Calu3 (cell line): ENCODE measurements at places on chromosomes 2 and 18.

DNA sequence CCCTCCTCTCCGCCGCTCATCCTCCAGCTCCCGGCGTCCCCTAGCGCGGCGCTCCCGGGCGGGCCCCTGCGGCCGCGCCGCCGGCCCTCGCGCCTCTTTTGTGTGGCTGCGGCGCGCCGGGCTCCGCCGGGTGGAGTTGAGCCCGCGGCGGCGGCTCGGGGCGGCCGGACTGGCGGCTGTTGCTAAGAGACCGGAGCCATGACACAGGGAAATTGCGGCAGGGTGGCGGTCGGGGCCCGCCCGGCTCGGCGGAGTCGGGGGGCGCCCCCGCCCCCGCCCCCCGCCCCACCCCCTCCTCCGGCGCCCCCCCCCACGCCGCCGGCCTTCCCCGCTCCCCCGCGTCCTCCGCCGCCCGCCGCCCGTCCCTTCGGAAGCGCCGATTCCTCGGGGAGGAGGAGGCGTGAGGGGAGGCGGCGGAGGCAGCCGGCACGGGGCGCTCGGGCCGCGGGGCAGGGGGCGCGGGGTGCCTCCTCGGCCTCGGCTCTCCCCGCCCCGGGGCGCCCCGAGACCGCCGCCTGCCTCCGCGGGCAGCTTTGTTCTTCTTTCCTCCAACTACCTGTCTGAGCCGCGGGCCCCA, at the start of gene TMEM200C:
TMEM200C (minus strand) TSS at position 224 of the 577 bp plus-strand sequence. CDS start 3,459 bp downstream, outside the sequence.
- H3K4me1 ChIP-seq, result peaks cover 7% of the 10 kb centered on the region
- H3K27ac ChIP-seq, result no peak within 1 kb of the TSS
- no peak for DNase-seq
- no peaks in the 10 kb centered on the region for H3K36me3 ChIP-seq
- peaks cover 15% of the 10 kb centered on the region for H3K27me3 ChIP-seq

- no peak for DNase-seq
- H3K4me1 ChIP-seq, result peaks cover 19% of the 10 kb centered on the region
- H3K36me3 ChIP-seq, result no peaks in the 10 kb centered on the region
- H3K27ac ChIP-seq, result peak overlapping the region; percentile 61
- no peaks in the 10 kb centered on the region for H3K27me3 ChIP-seq
Observed at GRCh38 chr18:4004183-4004829, 450.8 kb downstream of the DLGAP1 start.

DNA sequence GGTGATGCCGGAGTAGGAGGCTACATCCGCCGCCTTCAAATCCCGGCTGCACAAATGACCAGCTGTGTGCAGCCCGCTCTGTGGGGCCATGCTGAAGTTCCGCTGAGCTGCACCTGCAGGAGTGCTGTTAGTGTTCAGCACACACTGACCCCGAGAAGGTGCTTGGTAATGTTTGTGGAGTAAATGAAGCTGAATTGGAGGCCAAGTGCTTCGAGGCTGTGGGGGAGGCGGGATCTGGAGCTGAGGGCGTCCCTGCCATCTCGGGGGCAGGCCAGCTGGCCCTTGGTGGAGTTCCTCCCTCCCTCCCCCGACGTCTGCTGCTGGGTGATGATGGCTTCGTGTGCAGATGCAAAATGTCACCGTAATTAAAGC, 23.2 kb downstream of the KCNF1 start:
- peaks cover 19% of the 10 kb centered on the region for H3K27me3 ChIP-seq
- no peak overlapping the region for H3K4me3 ChIP-seq
- DNase-seq, result no peak
- peaks cover 30% of the 10 kb centered on the region for H3K4me1 ChIP-seq

DNA sequence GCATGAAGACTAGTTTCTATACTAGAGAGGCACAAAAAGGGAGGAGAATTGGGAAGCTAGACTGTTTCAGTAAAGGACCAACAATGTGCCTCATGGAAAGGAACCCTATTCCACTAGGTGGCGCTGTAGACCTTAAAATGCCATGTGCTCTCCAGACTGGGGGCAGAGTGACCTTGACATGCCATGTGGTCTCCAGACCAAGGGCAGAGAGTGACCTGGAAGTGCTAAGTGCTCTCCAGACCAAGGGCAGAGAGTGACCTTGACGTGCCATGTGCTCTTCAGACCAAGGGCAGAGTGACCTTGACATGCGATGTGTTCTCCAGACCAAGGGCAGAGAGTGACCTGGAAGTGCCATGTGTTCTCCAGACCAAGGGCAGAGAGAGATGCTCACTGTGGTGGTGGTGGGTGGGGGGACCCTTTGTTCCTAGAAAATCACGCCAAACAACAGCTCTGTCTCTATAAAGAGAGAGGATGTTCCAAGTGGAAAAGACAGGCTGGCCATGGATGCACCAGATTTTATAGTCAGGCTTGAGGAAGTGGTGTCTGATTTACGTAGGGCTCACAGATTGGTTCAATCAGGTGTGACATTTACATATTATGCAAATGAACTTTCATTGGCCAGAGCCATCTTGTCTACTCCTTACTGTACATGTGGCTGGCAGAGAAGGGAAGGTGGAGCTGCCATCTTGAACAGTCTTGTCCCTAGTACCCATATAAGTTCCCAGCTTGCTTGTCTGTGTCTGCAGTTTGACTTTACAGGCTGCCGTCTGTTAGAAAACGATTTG, 344.0 kb upstream of the DDX18 start:
- H3K4me3 ChIP-seq, result no peak overlapping the region
- no peaks in the 10 kb centered on the region for H3K36me3 ChIP-seq
- no peak overlapping the region for H3K27ac ChIP-seq

DNA sequence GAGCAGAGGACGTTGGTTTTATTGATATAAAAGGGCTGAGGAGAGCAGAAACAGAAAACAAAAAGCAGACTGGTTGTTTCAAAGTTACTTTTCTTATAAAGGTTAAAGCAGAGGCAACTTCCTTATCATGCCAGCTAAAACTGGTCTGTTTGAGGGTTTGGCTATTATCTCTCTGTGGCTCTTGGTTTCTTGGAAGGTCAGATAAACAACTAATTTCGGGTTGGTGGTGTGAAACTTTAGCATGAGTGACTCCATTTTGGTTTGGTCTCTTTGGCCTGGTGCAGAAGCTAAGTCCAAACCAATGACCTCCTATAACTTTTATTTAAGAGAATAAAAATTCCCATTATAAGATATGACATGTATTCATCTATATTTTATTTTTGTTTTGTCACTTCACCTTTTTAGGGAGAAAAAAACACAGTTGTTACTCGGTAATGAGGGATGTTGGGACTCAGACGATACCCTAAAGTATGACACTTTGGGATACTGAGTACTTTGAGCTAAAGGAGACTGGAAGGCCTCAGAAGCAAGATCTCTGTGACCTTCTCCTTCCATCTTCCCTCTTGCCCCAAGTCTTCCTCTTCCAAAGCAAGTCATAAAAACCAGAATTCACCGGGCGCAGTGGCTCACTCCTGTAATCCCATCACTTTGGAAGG, 23.3 kb downstream of the TNFAIP6 start:
- H3K27me3 ChIP-seq, result no peaks in the 10 kb centered on the region
- H3K36me3 ChIP-seq, result peaks cover 4% of the 10 kb centered on the region
- H3K4me1 ChIP-seq, result peaks cover 24% of the 10 kb centered on the region

GRCh38 chr2:144097440-144098225, 422.3 kb downstream of the ZEB2 start:
- H3K27ac ChIP-seq, result no peak overlapping the region
- no peak for DNase-seq
- H3K4me3 ChIP-seq, result no peak overlapping the region
- no peaks in the 10 kb centered on the region for H3K36me3 ChIP-seq
- H3K4me1 ChIP-seq, result peaks cover 7% of the 10 kb centered on the region

DNA sequence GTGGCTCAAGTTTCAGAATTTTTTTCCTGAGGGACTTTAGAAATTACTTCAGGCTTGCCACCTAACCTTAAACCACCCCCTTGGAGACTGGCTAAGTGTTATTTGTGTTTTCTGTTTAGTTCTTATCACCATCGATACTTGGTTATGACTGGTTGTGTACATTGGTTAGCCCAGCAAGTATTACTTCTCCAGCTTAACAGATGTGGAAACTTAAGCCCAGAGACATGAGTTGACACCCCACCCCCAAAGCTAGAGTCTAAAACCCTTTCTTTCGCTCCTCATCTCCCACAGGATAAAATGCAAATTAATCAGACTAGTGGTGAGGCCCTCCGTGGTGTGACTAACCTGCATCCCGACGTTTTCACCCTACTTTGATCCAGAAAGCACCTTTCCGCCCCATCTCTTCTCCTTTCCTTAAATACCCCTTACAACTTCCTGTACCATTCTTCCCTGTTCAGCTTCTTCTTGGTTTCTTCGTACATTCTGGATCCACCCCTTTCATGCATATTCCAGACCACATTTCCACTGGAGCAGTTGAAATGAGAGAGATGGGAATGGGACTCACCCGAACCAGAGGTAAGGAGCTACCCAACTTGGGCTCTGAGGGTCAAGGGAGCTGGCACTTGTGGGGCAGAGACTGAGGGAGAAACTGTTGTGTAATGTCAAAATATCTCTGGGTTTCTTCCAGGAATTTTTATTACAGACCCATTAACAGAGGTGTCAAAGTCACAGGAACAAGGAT, 819 bp upstream of the MAP3K2 start:
- H3K4me1 ChIP-seq, result peaks cover 28% of the 10 kb centered on the region
- peak overlapping the region; percentile 78 for H3K27ac ChIP-seq
- peak overlapping the region; percentile 88 for H3K4me3 ChIP-seq
- peaks cover 25% of the 10 kb centered on the region for H3K36me3 ChIP-seq

GRCh38 chr18:46672062-46672970, 15.3 kb upstream of the LOXHD1 start:
- no peak for DNase-seq
- no peaks in the 10 kb centered on the region for H3K4me1 ChIP-seq
- H3K4me3 ChIP-seq, result no peak overlapping the region
- H3K27ac ChIP-seq, result no peak overlapping the region
- peaks cover 98% of the 10 kb centered on the region for H3K27me3 ChIP-seq
- H3K36me3 ChIP-seq, result no peaks in the 10 kb centered on the region

DNA sequence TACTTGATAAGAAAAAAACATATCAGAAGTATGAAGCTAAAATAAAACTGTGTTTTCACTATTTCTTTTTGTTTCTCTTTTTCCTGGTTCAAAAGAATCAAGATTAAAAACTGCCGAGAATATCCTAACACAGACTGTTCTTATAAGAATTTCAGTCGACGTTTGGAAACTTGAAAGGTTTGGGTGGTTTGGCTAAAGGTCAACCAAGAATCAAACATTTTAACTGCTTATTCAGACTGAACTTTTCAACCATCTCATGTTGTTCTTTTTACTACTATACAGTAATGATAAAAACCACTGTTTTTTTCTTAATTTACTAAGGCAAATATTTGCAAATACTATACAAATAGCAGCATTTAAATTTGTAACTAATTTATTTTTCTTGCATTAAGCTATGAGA, 308.5 kb upstream of the TFPI start:
- H3K4me1 ChIP-seq, result no peaks in the 10 kb centered on the region
- H3K27me3 ChIP-seq, result peaks cover 12% of the 10 kb centered on the region
- H3K36me3 ChIP-seq, result no peaks in the 10 kb centered on the region
- no peak overlapping the region for H3K27ac ChIP-seq
- no peak overlapping the region for H3K4me3 ChIP-seq

DNA sequence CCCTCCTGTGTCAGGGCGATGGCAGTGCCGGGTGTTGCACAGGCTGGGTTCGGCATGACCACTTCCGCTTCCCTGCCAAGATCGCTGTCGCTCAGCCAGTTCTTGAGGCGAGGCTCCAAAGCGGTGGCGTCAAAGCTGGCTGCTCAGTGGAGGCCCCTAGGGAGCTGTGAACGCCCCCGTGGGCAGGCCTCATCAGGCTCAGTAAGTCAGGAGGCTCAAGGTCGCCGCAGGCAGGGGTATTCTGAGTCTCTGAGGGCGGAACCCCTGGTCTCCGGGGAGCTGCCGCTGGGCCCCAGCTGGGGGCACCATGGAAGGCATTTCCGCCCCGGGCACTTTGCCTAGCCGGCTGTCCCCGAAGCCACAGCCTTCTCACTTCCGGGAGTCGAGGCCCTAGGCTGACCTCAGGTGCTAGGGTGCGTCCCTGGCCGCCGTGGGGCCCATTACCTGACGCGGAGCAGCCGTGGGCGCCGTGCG, 210.4 kb downstream of the SOCS6 start:
- no peaks in the 10 kb centered on the region for H3K27me3 ChIP-seq
- no peak for DNase-seq
- H3K27ac ChIP-seq, result no peak overlapping the region
- no peaks in the 10 kb centered on the region for H3K36me3 ChIP-seq

DNA sequence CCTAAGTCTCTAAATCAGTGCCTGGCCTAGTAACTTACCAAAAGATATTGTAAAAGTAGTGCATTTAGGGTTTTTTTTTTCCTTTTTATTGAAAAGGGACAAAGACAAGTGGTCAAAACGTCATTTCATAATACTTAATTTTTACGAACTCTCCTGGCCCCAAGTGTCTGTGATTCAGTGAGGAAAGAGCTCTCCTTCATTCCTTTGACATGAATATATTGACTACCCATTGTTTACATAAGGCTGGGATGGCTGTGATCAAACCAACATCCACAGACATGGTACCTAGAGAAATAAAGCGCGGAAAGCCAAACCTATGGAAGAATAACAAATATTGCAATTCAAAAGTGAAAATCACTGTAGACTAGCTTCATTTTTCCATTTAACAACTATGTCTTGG, 198.4 kb downstream of the BABAM2 start:
- no peak overlapping the region for H3K4me3 ChIP-seq
- H3K36me3 ChIP-seq, result no peaks in the 10 kb centered on the region
- no peak for DNase-seq

DNA sequence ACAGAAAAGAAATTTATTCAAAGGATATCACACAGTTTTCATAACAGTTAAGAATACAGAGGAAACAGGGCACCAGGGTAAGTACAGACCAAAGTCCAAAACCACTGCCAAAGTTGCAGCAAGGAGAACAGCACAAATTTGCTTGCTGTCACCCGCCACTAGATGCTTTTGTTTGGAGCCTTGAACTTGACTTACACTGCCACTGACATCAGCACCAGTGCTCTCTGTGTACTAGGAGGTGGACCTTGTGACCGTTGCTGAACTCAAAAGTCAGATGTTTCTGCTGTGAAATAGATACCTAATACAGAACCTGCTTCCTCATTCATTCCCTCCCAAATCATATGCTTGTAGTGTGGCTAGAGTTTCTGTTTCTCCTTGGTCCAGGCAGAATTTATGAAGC, 578.3 kb upstream of the TMEFF2 start:
- H3K27ac ChIP-seq, result no peak overlapping the region
- no peaks in the 10 kb centered on the region for H3K36me3 ChIP-seq
- H3K4me1 ChIP-seq, result no peaks in the 10 kb centered on the region
- H3K27me3 ChIP-seq, result no peaks in the 10 kb centered on the region
- H3K4me3 ChIP-seq, result no peak overlapping the region

DNA sequence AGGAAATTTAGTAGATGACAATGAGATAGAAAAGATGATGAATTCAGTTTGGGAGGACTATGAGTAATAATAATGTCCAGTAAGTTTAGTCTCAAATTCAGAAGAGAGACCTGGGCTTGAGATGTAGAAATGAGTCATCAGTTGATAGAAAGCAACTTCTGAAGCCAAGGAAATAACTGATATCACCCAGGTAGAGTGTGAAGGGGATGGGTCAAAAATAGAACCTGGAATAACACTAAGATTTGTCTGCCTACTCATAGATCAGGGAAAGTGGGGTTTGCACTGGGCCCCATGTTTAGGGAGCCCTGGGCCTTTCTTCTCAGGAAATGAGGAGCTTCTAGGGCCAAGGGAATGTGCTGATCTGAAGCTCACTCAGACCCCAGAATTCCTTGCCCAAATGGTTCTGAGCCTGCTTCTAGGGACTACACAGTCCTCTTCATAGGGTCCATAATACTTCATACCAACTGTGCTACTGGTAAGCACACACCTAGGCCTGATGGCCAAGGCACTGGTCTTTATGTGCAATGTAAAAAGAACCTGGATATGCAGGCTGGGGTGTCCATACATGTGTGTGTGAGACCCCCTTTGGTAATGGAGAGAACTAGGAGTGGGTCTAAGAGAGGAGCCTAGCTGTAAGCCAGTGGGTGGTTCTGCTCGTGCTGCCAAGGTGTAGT, 141.2 kb downstream of the IKZF2 start:
- no peak overlapping the region for H3K4me3 ChIP-seq
- H3K27me3 ChIP-seq, result no peaks in the 10 kb centered on the region
- no peaks in the 10 kb centered on the region for H3K36me3 ChIP-seq
- DNase-seq, result no peak
